SIG-M5 (cell line): ENCODE measurements at places on chromosomes 3 and 15.

DNA sequence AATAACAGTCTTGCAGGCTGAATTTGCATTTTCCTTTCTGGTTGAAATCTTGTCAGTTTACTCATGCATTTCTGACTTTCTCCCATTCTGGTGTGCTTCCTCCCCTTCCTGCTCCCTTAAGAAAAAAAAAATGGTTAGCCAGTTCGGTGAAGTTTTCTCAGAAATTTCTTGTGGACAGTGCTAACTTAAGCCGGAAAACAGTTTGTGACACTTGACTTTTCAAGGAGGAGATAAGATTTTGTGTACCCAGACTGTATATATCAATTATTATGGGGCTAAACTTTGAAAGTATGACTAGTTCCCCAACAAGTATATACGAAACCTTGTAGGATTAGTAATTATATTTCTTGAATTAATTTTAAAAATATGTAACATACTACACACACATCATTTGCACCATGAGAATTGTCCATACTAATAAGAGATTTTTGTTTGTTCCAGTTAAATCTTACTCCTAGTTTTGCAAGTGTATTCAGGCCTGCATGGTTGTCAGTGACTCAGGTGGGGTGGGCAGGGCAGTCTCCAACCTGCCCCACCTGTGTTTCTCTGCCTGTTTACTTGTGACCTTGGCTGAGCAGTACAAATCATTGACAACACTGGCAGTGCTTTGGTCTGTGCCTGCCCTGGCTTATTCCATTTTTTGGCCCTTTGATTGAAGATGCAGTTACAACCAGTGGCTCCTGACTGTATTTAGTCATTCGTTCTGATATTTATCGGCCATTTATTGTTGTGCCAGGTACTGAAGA, 19.1 kb downstream of the UBE2E1 start:
- no peak for DNase-seq

- no peak for DNase-seq
Measured at GRCh38 chr3:73245459-73245858, 184.0 kb downstream of the EBLN2 start.

DNA sequence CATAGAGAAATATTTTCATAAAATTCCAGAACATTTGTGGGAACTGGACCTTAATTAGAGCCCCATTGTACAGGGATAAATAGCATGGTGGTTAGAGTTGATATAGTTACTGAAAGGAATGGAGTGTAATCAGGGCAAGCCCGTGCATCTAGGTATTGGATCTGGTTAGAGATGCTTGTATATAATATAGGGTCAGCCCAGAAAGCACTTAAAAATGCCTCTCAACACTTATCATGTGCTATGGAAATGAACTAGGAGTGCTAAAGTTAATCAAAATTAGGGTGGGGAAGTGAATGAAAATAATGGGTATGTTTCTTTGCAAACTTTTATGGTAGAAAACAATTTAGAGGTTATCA, 308.3 kb upstream of the NR2E3 start:
- no peak for DNase-seq

DNA sequence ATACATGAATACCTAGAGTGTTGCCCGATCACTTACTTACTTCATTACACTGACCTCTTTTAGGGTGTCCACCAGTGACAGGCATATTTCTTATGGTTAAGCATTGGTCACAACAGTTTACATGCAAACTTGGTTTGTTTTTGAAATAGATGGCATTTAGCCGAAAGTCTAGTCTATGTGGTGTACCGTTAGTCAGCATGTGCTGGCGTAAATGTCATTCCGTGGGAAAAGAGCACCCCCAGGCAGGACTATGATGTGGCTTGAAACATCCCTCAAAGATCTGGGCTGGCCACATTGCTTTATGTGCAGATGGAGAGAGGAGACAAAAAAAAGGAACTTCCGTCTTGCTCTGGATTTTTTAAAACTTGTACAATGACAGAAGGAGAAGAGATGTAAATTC, 357.0 kb upstream of the ICE2 start:
- DNase-seq: no peak

DNA sequence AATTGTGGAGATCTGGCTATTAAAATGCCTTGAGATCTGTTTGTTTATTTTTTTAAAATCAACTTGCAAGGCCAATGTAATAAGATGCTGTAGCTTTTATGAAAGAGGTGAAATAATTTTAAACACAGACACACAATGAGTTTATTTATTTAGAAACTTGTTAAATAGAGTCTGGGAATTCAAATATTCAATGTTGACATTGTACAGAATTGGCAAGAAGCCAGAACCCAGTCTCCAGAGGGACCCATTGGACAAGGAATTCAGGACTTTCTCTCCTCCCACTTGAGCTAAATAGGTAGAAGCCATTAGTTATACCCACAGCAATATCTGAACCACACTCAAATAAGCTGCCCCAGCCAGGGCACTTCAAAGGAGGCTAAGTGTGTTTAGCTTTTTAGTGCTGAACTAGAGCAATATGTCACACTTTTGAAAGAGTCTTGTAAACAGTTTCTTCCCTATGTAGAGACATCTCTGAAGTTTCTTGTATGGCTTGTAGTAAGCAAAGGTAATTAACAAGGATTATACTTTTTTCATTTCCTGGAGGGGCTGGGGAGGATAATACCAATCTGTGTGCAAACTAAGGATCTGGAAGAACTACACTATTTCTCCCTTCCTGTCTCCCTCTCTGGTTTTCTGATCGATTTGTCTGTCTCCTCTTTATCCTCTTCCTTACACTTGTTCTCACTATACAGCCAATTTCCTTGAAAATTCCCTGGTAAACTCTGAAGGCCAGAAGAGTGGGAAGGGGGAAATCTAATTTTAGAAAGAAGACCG, 6.0 kb downstream of the MECOM start:
- DNase-seq: no peak

GRCh38 chr3:117191245-117191644, 481.7 kb downstream of the TUSC7 start:
- no peak for DNase-seq
